ENCODE measurements at places on chromosomes 4 and X.

DNA sequence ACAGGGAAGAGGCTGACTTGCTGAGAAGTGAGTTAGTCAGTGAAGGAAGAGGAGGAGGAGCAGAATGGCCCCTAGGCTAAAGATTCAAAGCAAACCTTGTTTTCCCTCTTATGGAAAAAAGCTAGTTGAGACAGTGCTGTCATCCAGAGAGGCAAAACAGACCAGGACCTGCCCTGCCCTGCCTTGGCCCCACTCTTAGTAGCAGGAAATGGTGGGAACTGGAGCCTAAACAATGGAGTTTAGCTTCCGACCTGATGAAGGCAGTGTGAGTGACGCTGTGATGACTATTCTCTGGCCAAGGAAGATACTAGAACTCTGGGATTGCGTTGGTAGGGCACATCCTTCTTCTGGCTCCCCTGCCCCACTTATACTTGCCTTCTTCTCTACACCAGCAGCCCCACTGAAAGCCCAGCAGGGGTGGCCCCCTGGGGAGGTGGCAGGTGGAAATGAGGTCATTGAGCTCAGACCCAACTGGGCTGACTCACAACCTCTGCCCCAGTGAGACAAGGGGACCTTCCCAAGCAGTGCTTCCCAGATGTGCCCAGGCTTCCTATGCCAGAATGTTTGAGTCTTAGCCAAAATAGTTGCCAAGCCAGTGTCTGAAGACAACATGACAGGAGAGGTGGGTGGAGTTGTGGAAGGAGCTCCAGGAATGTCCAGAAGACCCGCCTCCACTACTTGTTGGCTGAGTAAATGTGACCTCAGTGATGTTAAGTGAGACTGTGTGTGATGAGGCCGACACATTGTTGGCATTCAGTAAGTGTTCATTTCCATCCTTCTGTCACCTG, 38.8 kb downstream of the MSN start:
- peak; percentile 63 for DNase-seq

GRCh38 chrX:130575831-130576389, 174.1 kb downstream of the RBMX2 start:
- DNase-seq: peak; percentile 67

DNA sequence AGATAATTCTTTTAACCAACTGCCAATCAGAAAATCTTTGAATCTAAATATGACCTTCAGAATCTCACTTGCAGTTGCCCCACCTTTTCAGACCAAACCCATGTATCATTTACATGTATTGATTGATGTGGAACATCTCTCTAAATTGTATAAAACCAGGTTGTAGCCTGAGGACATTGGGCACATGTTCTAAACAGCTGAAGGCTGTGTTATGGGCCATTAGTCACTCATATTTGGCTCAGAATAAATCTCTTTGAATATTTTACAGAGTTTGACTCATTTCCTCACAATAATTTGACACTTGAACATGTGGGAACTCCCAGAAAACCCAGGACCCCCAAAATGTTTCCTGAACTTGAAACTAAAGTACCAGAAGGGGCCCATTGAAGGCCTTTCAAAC, 58.7 kb downstream of the UGT2B10 start:
- DNase-seq: no peak

DNA sequence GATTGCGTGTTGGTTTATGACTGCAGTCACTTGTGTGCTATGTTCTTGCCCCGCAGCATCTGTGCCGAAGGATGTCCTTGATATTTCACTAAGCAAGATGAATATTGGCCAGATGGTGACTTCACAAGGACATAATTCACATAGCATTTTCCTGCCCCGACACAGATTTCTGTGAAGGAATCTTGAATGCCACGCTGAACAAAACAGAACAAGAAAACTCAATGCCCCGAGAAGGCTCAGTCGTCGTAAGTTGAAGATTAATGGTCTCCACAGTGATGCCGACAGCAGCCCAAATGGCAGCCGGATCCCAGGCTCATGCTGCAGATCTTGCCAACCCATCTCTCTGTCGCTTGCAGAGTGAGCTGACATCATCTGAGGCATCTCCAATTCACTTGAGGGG, 145.9 kb downstream of the CPEB2 start:
- no peak for DNase-seq

- DNase-seq: peak; percentile 92
These were observed 8.9 kb upstream of the HTRA3 start for GRCh38 chr4:8260656-8261111.

DNA sequence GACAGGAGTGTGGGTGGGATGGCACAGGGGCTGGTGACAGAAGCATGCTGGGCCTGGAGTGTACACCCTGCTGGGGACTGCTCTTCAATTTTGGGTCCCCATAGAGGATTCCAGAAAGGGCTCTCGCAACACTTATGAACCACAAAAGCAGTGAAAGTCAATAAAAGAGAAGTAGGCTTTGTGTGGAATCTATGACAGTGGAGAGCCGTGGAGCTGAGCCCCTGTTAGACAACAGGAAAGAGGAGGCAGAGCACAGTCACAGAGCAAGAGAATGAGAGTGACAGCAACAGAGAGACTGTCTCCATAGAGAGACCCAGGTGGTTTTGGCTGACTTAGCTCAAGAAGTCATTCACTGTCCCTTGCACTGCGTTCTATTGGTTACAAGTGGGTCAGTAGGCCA, 135.1 kb upstream of the ATP6AP2 start:
- no peak for DNase-seq

GRCh38 chr4:105215609-105216313, 69.1 kb downstream of the TET2 start:
- peak; percentile 41 for DNase-seq

GRCh38 chr4:86013621-86014020, 346.2 kb downstream of the MAPK10 start:
- DNase-seq: peak; percentile 84

GRCh38 chr4:183241322-183241640, 78.8 kb downstream of the CLDN22 start:
- DNase-seq: peak; percentile 88

GRCh38 chr4:65635051-65635821, 35.1 kb downstream of the EPHA5 start:
- DNase-seq: no peak

DNA sequence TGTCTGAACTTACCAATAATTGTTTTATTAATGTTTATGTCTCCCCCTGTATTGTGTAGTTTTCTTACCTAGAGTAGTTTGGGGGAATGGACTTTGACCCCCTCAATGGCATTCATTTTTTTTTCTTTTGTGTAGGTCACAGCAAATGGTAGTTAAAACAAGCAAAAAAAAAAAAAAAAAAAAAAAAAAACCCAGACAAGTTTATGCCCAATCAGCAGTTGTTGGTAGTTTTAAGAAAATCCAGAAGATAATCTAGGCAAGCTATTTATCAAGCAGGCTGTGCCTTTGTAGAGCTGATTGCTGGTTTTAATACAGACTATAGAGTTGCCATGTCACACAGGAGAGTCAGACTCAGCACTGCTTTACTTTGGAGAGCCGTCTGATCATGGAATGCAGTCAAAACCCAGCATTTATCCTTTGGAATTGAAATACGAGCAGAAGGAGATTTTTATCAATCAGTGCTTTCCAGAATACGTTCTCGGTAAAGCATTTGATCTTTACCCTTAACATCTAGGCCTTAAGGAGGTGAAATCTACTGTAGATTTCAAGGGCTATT, 16.6 kb downstream of the DCUN1D4 start:
- no peak for DNase-seq

DNA sequence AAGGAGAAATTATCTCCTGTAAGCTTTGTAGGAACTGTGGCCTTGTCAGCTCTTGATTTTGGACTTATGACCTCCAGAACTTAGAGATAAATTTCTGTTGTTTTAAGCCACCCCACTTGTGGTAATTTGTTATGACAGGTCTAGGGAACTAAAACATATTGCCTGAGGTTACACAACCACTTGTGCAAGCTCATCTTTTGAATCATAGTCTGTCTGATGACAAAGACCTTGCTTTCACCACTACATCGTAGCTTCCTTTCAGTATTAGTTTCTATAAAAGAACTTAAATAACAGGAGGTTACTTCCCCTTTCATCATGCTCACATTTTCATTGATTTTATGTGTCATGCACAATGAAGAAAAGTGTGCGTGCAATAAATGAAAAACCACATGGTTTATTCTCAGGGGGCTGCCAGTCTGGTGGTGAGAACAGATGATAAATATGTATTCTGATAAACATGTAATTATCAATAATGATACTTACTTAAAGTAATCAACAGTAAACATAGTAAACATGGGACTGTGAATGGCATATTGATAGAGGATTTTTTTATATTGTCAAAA, 690.0 kb upstream of the HS3ST1 start:
- no peak for DNase-seq

- no peak for DNase-seq
These were observed 47.4 kb downstream of the PRDM5 start for GRCh38 chr4:120874792-120875774.

DNA sequence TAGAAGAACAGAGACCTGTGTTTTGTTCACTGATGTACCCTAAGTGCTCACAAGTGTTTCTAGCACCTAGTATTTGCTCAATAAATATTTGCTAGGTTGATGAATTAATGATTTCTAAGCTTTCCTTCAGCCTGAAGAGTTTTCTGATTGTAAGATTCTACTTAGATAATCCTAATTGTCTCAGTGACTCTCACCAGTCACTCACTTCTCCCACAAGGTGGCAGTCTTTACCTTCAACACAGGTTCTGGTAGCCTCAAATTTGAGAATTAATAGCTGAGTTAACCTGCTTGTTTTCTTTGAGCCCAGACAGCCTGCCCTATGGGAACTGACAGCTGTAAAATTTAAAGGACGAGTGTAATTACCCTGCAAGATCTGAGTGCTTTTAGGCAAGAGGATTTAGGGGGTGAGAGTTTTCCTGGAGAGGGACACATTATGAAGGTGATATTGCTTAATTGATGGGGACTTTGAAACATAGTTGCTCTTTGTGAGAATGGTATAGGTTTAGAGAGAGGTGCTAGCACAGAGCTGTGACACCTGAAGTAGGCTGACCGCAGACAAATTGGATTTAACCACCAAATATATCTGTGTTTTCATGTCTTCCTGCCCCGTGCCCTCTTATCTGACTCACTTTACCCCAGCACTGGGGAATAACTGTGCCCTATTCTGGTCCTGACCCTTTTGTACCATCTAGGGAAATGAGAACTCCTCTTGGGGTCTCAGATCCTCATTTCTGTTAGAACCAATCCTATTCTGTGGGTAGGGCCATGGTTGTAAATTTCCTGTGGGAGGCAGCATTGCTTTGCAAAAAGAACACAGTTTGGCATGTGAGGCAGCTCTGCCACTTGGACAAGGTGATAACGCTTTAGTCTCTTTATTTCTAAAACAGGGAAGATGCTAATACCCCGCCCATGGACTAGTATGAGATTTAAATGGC, 27.7 kb downstream of the CD38 start:
- peak; percentile 88 for DNase-seq

DNA sequence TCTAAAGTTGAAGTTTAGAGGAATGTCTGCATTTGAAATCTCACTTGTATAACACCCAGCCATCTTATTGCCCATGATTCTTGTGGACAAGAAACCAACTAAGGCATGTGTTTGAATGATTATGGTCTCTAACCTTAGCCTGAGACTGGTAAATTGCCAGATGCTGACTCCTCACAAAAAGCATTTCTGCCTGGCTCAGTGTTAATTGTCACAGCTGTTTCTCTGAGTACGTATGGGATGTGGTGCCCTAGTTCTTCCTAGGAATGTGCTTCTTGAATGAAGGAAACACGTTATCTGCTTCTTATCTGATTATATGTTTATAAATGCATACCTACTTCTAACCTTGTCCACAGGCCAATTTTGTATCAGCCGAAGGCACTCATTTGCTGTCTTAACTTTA, 63.1 kb upstream of the NDP start:
- peak; percentile 87 for DNase-seq

- DNase-seq: peak; percentile 44
These were observed 75.4 kb downstream of the FAM13A start for GRCh38 chr4:88981556-88981955.

DNA sequence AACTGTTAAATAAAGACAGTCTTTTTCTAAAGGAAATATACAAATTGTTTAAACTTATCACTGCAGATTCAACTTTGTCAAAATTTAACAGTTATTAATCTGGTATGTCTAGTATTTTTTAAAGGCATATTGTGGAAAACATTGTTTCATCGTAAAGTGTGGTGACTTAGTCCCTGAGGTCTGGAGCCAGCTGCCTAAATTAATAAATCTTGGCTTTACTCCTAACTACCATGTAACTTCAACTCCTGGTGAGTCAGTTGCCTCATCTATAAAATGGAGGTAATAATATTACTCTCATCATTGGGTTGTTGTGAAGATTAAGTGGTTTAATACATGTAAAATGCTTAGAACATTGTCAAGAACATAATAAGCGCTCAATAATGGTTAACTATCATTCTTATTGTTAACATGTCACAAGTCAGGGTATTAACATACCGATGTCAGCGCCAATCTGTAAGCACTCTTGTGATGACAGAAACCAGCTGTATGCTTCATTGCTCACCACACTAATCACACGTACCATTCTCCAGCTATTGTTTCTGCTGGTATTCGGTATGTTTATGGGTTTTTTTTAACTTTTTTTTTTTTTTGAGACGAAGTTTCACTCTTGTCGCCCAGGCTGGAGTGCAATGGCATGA, 14.1 kb upstream of the SMIM43 start:
- DNase-seq: no peak

DNA sequence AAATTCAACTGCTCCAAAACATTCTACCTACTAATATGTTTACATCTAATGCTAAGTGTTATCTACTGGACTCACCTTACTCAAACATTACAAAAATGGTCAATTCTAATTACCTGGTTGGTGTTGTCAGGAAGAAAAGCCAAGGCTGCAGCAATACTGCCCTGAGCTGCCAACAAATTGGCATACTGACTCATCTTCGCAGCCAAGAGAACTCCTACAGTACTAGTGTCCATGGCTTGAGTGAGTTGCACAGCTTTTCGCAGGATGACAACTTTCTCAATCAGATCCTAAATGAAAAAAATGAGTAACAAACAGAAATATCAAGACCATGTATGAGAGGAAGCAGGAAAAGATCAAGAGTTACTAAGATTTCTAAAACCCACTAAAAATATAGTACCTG, 39.6 kb downstream of the SEC31A start:
- no peak for DNase-seq

DNA sequence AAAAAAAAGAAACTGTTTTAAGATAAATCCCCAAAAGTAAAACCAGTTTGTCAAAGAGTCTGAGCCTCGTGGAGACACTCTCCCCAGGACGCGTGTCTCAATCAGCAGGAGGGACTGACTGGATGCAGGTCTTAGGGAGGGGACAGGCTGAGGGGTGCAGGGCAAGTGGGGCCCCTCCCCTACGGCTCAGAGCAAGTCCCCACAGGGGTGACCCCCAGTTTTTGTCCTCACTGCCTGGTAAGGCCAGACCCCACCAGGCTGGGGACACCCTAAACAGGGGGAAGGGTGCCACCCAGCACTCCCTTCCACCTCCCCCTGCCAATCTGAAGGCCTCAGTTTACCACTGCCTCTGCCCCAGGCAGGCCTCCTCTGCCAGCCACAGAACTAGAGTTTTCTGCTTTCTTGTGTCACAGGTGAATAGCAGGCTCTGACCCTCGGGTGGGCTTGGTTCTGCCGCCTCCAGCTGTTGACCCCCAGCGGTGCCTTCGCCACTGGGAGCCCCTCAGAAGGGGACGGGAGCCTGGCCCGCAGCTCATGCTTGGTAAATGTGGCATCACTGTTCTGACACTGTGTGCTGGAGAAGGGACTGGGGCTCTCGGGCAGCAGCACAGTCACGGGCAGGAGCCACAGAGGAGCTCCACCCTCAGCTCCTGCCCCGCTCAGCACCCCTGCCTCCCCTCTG, 69.8 kb upstream of the MXD4 start:
- no peak for DNase-seq
